ENCODE measurements at places on chromosomes 3 and 15.

DNA sequence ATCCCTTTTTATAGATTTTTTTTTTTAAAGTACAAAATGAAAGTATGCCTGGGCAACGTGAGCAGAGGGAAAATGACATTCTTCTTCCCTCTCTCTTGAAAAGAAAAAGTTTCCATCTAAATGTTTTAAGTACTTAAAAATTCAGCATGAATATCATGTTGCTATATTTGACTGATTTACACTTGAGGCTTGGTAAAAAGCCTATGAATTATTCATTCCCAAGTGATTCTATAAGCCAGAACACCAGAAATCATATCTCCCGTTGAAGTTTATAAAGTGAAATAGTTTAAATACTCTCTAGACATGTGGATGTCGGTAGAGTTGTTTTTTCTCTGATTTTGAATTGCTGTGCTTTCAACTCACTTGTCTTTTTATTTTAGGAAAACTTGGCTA, 276.2 kb upstream of the RARB start:
- no peak for DNase-seq

- no peak for DNase-seq
These were observed 2.0 kb downstream of the PRSS50 start for GRCh38 chr3:46715507-46716175.

GRCh38 chr3:175612487-175613196, 753.5 kb downstream of the NAALADL2 start:
- no peak for DNase-seq

DNA sequence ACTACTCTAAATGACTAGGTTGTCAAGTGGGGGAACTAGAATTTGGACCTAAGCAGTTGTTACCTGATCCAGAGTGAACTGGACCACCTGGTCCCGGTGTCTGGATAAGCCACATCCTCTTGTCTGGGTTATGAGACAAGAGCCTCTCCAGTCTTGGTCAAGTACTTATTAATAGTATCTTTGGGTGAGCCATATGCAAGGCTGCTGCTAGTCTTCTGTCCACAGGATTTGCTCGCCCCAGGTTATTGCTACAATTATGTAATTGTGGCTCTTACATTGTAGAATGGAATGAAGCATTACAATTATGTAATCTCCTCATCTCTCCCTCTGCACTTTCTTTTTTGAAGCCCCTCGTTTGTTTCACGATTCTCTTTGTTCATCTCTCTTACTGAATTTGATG, 24.0 kb upstream of the AGBL1 start:
- DNase-seq, result no peak

- no peak for DNase-seq
These were observed 643 bp upstream of the LMCD1 start for GRCh38 chr3:8500989-8501370.

- DNase-seq, result no peak
These were observed 196.1 kb downstream of the GOLGA6L6 start for GRCh38 chr15:20345401-20345958.

GRCh38 chr3:51389423-51390183, 1.5 kb upstream of the RBM15B start:
- no peak for DNase-seq

DNA sequence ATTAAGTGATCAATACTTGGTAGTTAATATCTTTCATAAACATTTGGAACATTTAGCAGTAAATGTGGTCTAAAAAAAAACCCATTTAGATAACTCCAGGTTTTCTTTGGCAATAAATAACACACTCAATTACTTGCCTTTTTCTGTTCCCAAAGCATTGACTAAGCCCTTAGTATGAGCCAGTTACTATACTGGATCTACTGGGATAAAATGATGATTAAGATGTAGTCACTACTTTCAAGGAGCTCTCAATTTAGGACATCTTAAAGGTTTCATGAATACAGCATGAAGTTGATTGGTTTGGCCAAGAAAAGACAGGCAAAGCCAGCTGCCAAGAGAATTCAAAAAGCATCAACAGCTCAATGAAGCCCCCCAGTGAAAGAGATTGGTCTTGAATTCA, 250.9 kb downstream of the EPHA3 start:
- no peak for DNase-seq

- no peak for DNase-seq
These were observed 636.0 kb upstream of the TBL1XR1 start for GRCh38 chr3:177833332-177833731.

DNA sequence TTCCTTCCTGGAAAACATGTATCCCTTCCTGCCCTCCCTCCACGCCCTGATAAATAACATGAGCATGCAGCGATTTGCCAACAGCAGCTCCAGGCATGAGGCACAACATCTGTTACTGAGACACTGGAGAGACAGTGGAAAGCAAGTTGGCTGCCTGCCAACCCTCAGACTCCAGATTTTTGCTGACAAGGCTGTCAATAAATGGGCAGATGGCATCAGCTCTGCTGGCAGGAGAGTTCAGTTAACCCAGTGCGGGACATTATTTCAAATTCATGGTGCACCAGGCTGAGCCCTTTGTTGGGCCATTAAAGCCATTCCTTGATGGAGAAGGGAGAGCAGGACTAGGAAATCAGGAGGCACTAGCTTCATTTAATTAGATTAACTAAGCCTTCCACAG, 293.3 kb downstream of the MEX3B start:
- DNase-seq, result peak; percentile 78

DNA sequence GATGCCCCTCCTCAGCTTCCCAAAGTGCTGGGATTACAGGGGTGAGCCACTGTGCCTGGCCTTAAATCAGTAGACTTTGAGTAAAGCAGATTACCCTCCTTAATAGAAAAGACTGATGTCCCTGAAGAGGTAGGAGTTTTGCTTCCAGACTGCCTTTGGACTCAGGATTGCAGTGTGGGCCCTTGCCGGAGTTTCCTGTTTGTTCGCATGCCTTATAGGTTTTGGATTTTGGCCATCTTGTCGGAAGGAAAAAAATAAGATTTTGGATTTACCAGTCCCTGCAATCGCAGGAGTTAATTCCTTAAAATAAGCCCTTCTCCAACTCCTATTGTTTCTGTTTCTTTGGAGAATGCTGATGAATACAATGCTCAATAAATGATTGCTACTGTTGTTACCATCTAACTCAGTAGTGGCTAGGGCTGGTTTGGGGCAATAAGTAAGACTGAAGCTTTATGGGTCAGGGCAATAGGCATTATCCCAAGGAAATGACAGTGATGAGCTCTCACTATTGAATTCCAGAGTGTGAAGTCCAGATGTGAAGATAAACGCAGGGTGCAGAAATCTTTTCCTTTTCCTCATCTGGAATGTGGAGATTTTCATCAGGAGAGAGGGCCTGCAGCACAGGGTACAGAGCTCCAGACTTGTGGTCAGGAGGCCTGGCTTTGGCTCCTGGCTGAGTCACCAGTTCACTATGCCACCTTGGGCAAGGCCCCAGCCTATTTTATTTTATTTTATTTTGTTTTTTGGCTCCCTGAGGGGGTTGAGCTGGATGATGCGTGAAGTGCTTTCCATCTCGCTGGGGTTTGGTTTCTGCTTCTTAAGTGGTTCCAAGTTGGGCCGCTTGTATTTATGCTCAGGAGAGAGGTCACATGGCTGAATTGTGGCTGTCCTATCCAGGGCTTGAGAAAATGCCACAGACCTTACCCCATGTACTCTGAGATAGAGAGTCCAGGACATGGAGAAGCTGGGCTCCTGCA, 25.3 kb downstream of the FOXL2 start:
- DNase-seq, result peak; percentile 50

- DNase-seq, result no peak
These were observed 6.0 kb downstream of the ANXA2 start for GRCh38 chr15:60391722-60392315.

DNA sequence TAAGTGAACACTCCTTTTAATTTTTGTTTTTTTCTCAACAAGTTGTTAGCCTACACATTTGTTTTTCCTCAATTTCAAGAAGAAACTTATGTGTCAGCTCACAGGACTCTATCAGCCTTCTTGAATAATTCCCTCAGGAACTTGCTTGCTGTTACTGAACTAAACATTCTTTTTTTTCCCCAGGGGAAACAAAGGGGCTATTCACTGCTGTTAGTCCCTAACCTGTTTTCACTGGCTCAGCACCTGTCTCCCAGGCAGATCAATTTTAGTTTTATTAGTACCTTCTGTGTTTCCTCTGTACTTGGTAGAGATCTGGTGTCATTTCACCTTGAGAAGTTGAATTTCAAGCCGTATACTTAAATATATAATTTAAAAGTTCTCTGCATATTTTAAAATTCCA, 644.6 kb downstream of the CADM2 start:
- no peak for DNase-seq

GRCh38 chr15:44596511-44597010, 59.6 kb downstream of the EIF3J start:
- no peak for DNase-seq

- no peak for DNase-seq
These were observed 354.6 kb upstream of the ROPN1 start for GRCh38 chr3:124346487-124346886.

DNA sequence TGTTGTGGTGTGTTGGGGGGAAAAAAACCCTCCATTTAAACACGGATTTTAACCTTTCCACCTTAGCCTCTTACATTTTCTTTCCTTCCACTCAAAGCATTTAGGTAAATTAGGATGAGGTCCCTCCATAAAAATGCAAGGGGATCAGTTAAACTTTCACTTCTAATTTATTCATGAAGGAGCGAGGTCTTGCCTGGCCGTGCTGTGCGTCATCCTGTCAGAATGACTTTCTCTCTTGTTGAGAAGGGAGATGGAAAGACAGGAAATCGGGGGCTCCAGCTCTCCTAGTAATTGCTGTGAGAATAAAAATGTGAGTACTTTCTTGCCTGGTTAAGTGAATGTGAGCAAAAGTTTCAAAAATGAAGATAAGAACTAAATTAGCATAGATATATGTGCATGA, 962.3 kb upstream of the NR2F2 start:
- DNase-seq, result no peak

GRCh38 chr3:97658668-97659285, 105.8 kb upstream of the ARL6 start:
- DNase-seq, result no peak

- DNase-seq, result peak; percentile 87
These were observed 24.5 kb downstream of the IQGAP1 start for GRCh38 chr15:90412356-90413194.

DNA sequence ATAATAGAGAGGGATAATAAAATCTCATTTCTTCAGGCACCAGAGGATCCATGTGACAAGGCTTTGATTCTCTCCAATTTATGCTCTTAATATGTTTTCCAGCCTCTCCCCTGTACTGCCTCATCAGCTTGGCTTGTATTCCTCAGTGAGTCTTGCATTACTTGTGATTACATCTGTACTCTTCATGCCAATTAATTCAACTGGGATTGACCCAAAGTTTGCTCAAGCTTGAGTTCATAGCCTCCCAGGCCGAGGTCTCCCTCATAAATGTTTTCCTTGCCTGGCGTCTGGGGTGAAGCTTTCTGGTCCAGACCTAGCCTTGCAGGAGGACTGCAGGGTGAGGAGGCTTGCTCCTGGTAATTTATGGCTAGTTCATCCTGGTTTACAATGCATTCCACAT, 146.9 kb downstream of the CHST2 start:
- DNase-seq, result no peak

- no peak for DNase-seq
These were observed 47.1 kb upstream of the BNIP2 start for GRCh38 chr15:59736181-59736580.

- DNase-seq, result no peak
These were observed 20.1 kb upstream of the MAGEF1 start for GRCh38 chr3:184731786-184732537.

DNA sequence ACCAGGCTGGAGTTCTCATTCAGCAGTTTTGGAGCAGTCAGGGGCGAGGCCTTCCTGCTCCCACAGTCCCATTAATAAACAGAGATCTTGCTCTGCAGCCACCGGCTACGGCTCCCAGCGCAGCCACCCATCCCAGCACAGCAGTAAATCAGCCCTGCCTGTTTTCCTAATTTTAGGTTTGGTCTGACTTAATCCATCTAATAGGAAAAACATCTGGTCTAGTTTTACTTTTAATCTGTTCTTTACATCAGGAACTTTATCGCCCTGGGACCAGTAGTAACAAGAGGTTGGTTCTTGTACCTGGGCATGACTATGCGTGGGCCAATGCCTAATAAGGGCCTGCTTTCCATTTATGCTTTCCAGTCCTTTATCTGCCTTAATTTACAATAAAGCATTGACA, 264.0 kb upstream of the DPH6 start:
- DNase-seq, result no peak

DNA sequence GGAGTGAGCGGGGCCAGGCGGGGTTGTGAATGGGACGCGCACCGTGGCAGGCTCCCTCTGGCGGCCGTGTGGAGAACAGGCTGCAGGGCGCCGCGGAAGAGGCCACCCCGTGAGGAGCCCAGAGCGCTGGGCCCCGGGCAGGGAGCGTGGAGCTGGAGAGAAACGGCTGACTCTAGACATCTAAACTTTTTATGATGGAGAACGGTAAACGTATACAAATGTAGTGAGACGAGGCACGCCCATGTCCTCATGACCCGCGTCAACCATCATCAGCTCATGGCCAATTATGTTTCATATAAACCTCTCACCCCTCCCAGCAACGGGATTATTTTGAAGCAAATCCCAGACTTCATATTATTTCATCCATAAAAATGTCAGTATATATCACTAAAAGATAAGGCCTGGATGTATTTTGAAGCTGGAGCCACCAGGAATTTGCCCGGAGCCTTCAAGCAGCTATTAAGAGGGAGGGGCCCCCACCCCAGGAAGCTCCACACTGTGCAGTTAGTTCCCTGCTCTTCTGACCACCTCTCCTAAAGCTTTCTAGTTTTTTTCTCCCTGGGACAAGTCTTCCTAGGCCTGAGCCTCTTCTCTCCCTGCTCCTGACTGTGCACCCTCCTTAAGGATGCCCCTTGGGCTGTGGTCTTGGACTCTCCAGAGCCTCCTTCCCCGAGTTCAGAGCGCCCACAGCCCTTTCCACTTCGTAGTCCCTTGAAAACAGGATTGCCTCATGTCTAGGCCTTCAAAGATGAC, 149.5 kb downstream of the SMAD6 start:
- peak; percentile 38 for DNase-seq

DNA sequence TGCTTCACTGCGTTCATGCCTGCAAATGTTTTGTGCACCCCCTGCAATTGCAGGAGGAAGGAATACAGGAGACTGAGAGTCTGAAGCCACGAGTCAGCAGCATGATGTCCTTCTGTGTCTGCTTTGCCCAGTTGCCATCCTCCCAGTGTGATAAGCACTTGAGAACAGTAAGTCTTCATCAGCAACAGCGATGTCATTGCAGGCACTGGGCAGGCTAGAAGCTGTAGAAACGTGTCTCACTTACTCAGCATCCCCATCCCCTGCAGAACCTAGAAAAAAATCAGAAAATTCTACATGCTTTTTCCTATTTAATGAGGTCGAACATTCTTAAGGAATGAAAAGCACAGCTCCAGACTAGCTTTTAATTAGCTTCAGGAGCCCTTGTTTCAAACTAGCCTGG, 156.5 kb upstream of the LPP start:
- DNase-seq, result no peak

DNA sequence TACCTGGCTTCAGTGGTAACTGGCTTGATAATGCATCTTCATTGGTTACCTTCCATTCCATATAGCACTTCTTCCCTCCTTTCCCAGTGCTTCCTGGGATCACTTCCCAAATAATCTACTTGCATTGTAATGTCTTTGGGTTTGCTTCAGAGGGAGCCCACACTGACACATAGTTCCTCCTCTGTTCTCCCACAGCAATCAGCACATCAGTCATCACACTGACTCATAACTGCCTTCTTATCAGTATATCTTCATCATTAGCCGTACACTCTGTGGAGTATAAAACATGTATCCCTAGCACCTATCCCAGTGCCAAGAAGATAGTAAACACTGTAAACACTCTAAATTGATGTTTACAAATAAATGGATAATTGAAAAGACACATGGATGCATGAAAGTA, 91.4 kb upstream of the SCN10A start:
- DNase-seq, result no peak
